Aorta (tissue), 5 donors: ENCODE measurements at places on chromosomes 2 and 18.
A peak's percentile ranks its signal among the peaks of the same experiment; 100 is the strongest.

- DNase-seq: no peak
These were observed 415.8 kb upstream of the TRIB2 start for GRCh38 chr2:12300927-12301326.

DNA sequence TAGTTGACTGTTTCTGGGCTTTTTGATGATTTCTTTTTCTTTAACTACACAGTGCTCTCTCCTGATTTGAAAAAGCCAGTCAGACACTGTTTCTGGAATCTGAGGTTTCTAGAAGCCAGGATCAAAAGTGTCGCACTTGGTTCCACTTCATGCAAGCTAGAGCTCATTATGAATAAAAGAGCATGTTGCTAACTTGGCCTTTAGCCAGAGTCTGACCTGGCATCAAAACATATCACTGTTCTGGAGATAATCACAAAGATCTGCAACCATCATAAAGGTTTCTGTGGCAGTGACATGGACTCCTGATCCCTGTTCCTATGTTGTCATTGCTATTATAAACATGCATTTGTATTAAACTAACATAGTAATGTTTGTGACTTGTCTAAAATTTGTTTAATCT, 76.1 kb upstream of the MAPRE2 start:
- no peak for DNase-seq

GRCh38 chr2:45902781-45903375, 251.4 kb downstream of the PRKCE start:
- no peak for DNase-seq

DNA sequence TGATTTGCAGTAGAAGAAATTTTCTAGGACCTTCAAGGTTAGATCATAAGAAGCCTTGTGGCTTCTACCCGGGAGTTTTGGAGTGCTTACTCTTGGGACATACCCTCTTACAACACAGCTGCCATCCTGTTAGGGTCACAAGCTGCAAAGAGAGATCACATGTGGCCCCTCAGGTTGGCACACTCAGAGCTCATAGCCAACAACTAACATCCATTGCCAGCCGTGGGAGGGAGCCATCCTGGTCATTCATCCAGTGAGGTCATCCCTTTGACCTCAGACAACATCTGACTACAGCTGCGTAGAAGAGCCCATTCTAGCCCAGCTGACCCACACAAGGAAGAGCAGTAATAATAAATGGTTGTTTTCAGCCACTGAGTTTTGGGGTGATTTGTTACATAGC, 76.9 kb upstream of the NABP1 start:
- DNase-seq: peak; percentile 60

- no peak for DNase-seq
These were observed 64.4 kb downstream of the KLHL29 start for GRCh38 chr2:23449413-23449812.

- peak; percentile 63 for DNase-seq
These were observed 25.9 kb downstream of the HS6ST1 start for GRCh38 chr2:128292599-128293425.

DNA sequence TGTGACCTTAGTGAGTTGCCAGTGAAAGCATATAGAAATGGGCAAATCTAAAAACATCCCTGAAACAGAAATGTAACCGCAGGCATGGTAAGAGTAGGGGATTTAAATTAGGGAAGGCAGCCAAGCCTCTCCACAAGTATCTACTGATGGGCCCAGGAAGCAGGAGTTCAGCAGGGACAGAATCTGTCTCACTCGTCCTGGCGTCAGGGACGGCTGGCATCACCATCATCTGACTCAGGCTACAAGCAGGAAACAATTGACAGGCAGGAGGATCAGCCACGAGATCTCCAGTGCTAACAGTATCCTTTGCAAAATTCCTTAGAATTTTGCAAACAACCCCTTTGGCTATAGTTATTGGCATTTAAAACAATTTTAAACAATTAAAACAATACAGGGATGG, 61.3 kb downstream of the SMAD4 start:
- DNase-seq: no peak

- DNase-seq: no peak
These were observed 68.3 kb downstream of the SGPP2 start for GRCh38 chr2:222492683-222493082.

GRCh38 chr18:65365245-65365980, 385.4 kb upstream of the CDH7 start:
- DNase-seq: no peak

DNA sequence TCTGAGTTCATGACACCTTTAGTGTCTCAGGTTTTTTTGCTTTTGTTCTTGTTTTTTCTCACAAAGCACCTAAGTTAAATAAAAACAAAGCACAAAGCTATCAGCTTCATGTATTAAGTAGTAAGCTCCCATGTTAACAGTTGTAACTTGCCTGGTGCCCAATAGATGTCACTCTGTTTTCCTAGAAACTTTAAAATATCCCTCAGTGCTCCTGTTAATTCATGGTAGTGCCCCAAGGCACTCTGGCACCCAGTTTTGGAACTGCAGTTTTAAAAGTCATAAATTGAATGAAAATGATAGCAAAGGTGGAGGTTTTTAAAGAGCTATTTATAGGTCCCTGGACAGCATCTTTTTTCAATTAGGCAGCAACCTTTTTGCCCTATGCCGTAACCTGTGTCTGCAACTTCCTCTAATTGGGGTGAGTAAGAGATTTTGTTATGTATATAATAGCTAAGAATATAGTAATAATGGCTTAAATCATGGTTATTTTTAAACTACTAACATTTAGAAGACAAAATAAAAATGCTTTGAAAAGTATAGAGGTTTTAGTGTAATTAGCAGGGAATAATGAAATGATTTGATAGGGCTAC, 555.0 kb upstream of the TMEFF2 start:
- DNase-seq: no peak

DNA sequence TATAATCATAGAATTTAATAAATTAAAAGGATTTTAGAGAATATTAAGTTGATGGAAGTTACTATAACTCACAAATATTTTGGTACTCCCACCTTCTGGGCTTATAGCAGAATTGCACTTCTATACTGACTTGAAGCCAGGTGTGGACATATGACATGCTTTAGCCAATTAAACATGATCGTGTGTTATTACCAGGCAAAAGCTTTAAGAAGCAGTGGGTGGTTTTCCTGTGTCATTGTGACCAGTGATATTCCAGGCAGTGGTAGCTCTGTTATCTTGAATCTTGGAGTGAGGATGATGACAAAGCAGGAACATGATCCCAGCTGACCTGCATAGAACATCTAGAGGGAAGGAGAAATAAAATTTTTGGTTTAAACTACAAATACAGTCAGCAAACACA, 370.9 kb upstream of the ZEB2 start:
- no peak for DNase-seq

GRCh38 chr2:186460465-186460864, 25.6 kb upstream of the ZC3H15 start:
- no peak for DNase-seq

GRCh38 chr2:173940208-173941020, 24.8 kb downstream of the SP3 start:
- DNase-seq: no peak

DNA sequence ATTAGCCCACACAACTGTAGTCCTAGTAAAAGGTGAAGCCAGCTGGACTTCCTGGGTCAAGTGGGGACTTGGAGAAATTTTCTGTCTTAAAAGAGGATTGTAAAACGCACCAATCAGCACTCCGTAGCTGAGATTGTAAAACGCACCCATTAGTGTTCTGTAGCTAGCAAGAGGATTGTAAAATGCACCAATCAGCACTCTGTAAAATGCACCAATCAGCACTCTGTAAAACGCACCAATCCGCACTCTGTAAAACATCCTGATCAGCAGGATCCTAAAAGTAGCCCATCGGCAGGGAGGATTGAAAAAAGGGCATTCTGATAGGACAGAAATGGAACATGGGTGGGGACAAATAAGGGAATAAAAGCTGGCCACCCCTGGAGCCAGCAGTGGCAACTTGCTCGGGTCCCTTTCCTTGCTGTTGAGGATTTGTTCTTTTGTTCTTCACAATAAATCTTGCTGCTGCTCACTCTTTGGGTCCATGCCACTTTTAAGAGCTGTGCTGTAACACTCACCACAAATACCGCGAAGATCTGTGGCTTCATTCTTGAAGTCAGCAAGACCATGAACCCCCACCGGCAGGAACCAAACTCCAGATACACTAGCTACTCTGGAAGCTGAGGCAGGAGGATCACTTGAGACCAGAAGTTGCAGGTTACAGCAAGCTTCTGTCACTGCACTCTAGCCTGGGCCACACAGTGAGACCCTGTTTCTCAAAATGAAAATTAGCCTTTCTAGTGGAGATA, 102.6 kb downstream of the HS6ST1 start:
- no peak for DNase-seq

DNA sequence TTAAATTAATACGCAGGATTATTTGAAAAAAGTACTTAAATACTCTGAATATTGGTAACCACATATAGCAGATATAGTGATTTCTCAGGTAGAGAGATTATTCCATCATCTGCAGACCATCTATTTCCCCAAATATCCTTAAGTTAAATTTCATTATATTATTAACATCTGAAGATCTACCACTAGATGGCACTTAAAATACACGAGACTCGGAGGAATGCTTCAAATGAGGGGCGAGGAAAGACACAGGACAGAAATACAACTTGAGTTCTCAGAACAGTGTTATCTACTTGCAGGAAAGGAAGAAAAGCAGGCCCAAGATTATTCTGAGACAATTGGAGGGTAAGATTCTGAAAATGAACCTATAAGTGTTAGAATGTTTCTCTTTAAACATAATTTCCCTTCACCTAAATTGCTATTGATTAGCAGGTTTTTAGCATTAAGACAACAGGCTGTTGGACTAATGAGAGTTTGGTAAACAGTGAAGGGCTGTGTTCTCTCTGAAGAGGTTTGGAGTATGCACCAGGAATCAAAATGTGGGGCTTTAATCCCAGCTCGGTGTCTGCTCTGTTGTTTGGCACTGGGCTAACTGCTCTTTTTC, 76.9 kb upstream of the GCFC2 start:
- DNase-seq: no peak

- no peak for DNase-seq
These were observed 262.2 kb downstream of the TWIST2 start for GRCh38 chr2:239109928-239110545.

- no peak for DNase-seq
These were observed 444.2 kb downstream of the LRATD1 start for GRCh38 chr2:15076668-15077067.

- DNase-seq: no peak
These were observed 274.5 kb downstream of the NCKAP5 start for GRCh38 chr2:133293544-133294353.

- DNase-seq: no peak
These were observed 19.1 kb upstream of the SERPINE2 start for GRCh38 chr2:224058048-224058775.

DNA sequence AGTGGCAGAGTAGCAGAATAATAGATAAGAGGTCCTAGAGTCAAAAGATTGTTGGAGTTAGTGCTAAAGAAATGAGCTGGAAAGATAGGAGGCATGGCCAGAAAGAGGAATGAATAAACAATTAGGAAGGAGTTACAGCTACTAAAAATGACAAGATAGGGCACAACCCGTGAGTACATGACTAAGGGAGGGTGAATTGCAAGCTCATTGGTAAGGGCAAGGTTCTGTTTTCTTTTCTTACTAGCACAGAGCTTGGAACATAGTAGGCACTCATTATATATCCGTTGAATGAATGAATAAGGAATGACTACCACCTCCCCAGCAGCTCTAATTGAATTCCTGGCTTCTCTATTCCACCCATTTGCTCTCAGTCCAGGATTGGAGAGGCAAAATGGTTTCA, 5.7 kb upstream of the MARCO start:
- no peak for DNase-seq

- no peak for DNase-seq
These were observed 147.8 kb downstream of the TMEM18 start for GRCh38 chr2:529424-529823.

- DNase-seq: no peak
These were observed at the start of gene TEX51 for GRCh38 chr2:126898636-126899035. TEX51 (plus strand) TSS chr2:126898890; CDS start chr2:126898919, 29 bp downstream.

DNA sequence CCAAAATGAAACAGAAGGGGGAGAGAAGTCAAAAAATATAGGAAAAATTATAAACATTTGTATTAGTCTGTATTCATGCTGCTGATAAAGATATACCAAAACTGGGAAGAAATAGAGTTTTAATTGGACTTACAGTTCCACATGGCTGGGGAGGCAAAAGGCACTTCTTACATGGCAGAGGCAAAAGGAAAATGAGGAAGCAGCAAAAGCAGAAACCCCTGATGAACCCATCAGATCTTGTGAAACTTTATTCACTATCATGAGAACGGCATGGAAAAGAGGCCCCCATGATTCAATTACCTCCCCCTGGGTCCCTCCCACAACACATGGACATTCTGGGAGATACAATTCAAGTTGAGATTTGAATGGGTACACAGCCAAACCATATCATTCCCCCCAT, 79.1 kb downstream of the ZRANB3 start:
- no peak for DNase-seq

DNA sequence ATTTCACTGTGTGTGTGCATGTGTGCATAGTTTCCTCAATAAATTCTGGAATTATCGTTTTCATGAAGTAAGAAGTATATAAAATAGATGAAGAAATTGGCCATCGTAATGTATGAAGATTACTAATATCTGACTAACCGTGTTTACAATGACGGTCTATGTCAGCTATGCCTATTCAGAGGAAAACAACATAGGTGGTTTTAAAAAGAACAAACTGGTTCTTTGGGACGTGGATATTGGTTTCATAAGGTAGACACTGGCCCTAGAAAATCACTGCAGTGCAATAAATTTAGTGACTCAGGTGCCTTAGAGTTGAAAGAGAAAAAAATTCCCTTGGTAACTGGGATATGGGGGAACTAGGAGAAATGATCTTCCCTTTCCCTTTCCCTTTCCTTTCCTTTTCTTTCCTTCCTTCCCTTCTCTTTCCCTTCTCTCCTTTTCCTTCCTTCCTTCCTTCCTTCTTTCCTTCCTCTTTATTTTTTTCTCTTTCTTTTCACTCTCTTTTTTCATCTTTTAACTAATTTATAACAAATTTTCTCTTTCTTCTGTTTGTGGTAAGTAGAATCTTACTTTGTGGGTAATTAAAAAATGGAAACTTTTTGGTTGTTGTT, 36.4 kb downstream of the MAP2 start:
- DNase-seq: no peak

DNA sequence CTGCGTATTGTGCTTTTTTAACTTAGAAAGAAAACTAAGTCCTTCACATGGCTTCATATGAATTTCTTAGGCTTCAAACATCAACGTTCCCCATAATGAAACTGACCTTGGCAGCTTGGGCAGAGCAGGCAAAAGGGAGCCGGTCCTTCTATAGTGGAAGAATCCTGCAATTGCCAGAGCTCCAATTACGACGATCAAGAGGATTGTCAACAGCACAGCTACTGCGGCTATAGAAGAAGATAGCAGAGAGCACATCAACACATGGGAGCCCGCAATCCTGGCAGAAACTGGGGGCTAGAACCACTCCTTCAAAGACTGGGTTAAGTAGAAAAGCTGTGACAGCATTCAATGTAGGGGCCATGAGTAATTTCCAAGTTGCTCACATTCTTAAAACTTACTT, 69.8 kb downstream of the DHRS9 start:
- DNase-seq: no peak

GRCh38 chr2:111185361-111186022, 64.8 kb downstream of the BCL2L11 start:
- no peak for DNase-seq

- DNase-seq: no peak
These were observed 50.4 kb upstream of the EPAS1 start for GRCh38 chr2:46246790-46247189.
